ENCODE measurements at places on chromosomes 7 and 10. TPM values are rescaled to one million over a fixed set of nuclear protein-coding genes. Genes with fewer than 3 reads are reported as not detected.

The NPS gene
- total RNA-seq, result not detected

DNA sequence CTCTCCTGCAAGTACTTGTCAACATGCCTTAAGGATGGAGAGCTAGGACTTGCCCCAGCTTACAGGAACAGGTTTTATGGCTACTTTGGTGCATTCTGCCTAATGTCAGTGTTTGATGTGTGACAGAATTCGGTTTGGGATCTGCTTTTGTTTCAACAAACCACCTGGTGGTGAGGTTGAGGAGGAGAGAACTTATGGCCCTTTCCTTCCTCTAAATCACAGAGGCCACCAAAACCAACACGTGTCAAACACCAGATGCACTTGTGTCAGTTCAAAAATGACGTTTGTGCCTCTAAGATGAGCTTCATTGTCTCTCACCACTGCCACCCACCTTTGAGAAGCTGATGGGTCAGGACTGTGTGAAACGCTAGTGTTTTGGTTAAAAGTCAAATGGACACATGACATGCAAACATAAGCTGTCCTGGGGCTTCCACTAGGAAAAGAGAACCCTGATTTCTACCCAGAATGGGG is 83.9 kb downstream of the OSBPL3 start:
- no peak for DNase-seq

DNA sequence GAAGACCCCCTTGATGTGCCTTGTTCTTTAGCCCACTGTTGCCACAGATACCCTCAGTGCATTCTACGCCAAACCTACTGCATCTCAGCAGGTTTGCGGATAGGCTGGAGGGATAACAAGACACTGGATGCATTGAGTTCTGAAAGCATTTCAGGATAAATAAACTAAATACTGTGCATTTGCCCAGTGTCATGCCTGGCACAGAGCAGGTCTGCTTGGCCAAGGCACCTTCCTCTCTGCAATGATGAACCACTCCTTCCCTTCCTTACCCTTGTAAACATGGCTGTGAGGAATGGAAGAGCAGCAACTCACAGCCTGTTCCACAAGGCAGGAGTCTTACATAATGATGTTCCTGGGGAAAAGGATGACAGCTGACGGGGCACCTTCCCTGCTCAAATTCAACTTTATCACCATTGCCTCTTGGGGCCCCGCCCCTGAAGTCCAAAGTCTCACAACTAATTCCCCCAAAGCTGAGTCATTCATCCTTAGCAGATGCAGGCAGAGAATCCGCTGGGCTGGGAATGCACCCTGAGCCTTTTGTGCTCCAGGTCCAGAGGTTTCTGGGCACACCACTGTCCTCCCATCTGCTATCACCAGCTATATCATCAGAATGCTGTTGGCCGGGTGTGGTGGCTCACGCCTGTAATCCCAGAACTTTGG is 11.6 kb downstream of the DDX56 start:
- no peak for DNase-seq

DNA sequence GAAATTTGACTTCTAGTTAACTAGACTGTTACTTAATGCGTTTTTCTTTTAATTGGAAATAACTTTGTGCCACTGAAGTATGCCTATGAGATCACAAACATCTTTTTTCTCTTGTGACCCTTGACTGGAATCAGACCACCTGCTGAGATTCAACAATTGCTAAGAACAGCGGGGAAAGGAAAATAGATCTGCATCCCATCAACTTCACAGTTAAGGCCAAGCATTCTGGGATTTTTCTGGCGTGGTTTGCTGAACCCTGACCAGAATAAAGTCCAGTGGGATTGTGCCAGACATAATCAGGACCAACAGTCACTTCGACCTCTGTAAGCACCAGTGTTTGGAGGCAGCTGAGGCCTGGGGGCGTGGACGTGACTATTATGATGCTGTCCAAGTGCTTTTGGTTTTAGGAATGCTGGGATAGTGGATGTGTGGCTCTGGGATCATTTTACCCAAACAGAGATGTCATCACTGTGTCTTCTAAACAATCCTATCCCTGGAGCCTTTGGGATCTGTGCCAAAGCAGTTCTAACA is 373.3 kb upstream of the PRKCQ start:
- DNase-seq, result no peak

- DNase-seq, result no peak
These were observed 44.9 kb upstream of the SVOPL start for GRCh38 chr7:138746073-138746472.

- DNase-seq, result no peak
These were observed 107.5 kb upstream of the ARID5B start for GRCh38 chr10:61793760-61794703.
